Fibroblast of skin of back (primary cell): ENCODE measurements at places on chromosomes 1 and 21.

DNA sequence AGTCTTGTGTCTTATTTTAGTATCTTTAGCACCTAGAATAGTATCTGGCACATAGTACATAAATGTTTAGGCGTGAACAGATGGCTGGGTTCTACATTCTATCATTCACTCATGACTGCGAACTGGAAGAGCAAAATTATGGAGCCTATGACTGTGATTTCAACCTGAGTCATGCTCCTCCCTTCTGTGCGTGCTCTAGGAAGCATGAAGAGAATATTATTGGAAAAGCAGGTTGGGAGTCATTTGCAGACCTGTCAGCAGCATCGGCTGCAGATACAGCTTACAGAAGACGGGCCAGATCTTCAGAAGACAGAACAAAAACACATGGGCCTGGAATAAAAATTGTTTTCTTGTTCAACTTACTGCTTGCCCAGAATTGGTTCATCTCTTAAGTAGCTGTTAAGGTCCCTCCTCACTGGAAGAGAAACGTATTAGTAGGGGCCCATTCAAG lies 344.0 kb upstream of the USP24 start:
- peak; percentile 40 for DNase-seq

DNA sequence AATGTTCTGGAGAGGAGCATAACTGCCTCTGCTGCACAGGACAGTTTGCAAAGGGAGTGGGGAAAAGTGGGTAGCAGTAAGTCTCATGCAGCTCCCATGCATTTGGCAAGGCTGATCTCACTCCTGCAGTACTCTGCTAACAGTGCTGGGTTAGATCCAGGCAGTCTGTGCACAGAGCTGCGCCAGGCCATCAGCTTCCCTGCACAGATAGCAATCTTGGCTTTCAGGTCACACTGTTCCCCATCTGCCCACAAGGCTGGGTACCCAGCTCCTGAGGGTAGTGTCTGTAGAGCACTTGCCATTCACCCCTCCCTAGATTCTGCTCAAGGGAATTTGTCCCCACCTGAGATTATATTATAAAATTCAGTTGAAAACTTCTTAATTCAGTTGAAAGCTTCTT lies 72.1 kb downstream of the SH3BGR start:
- DNase-seq: no peak

- DNase-seq: no peak
These were observed 60.8 kb upstream of the EPS8L3 start for GRCh38 chr1:109824349-109825115.

- DNase-seq: peak; percentile 63
These were observed 23.8 kb downstream of the TSEN15 start for GRCh38 chr1:184075055-184076029.

- no peak for DNase-seq
These were observed 10.2 kb upstream of the CYP4X1 start for GRCh38 chr1:47013293-47013692.

DNA sequence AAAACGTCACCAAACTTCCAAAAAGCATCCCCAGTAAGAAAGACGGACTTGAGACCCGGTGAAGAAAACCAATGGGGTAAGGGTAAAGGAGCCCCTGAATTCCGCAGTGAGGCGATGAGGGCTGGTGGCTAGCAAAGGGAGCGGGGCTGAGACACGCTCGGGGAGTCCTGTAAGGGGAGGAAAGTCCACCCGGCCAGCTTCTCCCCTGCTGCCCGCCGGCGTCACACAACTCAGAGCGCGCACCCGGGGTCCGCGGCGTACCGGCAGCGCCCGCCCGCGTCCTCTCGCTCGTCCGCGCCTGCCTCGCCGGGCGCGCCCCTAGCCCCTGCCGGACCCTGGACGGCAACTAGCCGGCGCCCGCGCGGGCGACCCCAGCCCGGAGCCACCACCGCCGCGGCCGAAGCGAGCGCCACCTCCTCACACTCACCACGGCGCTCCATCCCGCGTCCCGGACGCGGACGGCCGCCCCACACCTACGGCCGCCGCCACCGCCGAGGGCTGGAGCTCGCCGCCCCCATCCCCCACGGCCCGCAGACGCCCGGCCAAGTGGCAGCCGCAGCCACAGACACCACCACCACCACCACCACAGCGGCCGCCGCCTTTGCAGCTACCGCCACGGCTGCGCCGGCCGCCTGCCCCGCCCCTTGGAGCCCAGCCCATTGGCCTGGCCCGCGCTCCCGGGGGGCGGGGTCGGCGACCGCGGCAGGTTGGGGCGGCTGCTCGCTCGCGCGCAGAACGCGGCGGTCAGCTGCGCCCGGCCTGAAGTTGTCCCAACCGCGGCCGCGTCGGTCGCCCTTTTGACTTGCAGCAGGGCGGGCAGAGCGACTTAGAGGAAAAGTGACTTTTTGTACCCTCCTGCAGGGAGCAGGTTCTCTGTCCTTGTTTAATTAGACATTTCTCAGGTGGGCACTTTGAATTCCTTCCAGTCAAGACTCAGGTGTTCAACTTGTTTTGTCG lies 10.0 kb upstream of the ARHGAP29 start:
- peak; percentile 57 for DNase-seq

DNA sequence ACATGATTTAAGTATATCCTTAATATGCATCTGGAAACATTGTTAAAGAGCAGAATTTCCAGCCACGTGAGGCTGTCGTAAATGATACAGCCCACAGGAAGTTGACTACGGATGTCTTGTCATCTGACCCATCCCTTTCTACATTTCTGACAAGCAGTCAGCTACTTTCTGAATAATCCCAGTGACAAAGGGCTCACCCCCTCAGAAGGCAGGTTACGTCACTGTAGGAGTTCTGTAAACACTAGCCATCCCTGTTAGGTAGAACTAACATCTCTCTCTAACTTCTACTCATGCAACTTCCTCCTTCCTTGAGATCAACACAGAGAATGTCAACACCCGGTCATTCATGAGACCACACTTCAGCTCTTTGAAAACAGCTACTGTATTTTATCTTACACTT lies 259.2 kb downstream of the GREM2 start:
- DNase-seq: peak; percentile 89

DNA sequence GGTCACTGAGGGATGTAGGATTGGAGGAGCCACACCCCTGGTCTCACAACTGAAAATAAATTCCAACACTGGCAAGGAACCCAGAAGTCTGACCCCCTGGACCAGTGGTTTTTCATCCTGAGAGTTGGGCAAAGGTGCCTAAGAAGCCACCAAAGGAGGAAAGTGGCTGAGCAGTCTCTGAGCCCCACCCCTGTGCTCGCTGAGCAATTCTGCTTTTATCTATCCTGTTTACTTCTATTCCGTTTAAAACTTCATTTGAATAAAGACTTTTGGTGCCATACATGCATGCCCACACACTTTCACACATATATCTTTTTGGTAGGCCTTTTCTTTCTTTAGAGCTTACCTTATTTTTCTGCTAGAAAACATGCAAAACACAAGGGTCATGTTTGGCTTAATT lies 13.9 kb upstream of the CD53 start:
- DNase-seq: no peak

GRCh38 chr1:178932552-178932906 lies 61.7 kb upstream of the ANGPTL1 start:
- DNase-seq: no peak

DNA sequence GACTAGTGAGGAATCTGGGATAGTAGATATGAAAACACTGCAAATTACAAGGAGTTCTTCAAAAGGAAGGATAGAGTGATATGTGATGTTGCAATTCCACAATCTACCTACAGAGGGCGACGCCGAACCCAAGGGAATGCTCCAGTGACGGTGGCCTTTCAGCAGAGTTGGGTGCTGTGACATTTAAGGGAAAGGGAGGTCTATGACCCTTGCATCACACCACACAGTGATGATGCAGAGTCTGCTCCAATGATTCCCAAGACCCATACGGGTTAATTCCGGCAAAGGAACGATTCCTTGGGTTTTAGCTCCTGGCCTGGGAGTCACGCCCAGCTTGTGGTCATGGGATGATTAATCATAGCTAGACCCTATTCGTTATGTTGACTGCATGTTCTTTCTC lies 123.0 kb upstream of the IGSF21 start:
- peak; percentile 5 for DNase-seq

- peak; percentile 74 for DNase-seq
These were observed 133.2 kb downstream of the KCNJ6 start for GRCh38 chr21:37783016-37783415.

GRCh38 chr1:223667484-223668182 lies 2.1 kb upstream of the CAPN8 start:
- DNase-seq: no peak

DNA sequence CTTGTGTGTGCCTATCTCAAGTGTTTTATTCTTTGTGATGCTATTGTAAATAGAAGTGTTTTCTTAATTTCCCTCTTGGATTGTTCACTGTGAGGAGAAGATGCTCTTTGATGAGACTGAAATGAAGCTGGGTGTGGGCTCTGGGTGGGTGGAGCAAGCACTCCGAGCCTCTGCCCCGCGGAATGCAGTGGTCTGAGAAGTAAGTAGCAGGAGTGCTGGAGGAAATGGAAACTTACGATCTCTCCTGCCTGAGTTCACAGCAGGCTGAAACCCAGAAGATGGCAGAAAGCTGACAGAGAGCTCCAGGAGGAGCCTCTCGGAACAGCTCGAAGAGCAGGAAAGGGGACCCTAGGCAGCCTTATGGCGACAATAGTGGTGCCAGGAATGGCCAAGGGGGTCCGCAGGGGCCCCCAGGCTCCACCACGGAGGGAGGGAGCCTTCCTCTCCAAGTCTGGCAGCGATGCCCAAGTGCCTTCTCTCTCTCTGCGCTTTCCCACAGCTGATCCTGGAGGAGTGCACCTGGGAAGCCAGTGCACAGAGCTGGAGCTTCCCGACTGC lies 126.8 kb upstream of the COL6A1 start:
- DNase-seq: peak; percentile 42

DNA sequence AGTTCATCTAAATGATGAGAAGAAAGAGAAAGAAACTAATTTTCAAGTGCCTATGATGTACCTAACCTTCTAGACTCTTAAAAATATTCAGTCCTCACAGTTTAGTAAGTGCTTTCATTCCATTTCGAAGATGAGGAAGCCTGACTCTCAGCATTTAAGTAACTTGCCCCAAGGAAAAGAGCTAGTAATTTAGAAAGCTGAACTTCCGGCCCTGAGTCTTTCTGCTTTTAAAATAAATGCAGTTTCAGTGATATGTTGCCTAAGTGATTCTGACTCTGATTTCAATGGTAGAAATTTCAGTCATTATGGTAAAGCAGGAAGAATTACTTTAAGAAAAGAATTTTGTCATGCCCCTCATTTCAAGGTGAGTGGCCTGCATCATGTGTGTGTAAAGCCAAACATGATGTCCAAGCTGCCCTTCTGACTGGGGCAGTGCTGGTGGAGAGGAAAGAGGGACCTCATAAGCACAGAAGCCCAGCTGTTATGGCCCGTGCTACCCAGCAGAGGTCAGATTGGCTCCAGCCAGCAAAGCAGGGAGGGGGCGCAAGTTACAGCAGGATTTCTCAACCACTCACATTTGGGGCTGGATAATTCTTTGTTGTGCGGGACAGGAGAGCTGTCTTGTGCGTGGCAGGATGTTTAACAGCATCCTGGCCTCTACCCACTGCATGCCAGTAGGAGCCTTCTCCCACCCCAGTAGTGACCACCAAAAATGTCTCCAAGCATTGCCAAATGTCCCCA lies 10.7 kb downstream of the ATP1A4 start:
- peak; percentile 24 for DNase-seq

- no peak for DNase-seq
These were observed 215.6 kb upstream of the B3GALT2 start for GRCh38 chr1:193402037-193402436.

DNA sequence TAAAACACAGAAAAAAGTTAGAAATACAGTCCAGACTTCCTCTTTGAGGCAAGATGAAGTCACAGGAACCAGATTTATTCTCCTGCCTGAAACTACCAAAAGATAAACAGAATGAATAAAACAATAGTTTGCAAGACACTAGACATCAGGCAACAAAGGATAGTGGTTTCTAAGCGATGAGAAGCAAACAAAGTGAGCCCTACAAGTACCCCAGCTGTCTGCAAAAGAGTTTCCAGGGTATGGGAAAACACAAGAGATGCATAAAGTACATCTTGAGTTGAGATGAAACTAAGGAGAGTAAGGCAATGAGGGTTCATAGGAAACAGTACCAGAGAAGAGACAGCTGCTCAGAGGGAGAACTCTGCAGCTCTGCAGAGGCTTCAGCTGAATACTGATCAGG lies 83.3 kb upstream of the COL24A1 start:
- DNase-seq: no peak

GRCh38 chr1:213273546-213273945 lies 222.5 kb downstream of the RPS6KC1 start:
- DNase-seq: peak; percentile 8

GRCh38 chr1:12566484-12567287 lies 51.3 kb downstream of the DHRS3 start:
- DNase-seq: no peak

GRCh38 chr1:115301438-115302020 lies 36.5 kb downstream of the NGF start:
- DNase-seq: no peak

- DNase-seq: no peak
These were observed 8.8 kb downstream of the HMGB4 start for GRCh38 chr1:33872683-33873082.

GRCh38 chr1:229209386-229209785 lies 61.5 kb upstream of the RAB4A start:
- DNase-seq: no peak

GRCh38 chr1:12487520-12487919 lies 130.5 kb downstream of the DHRS3 start:
- DNase-seq: no peak

GRCh38 chr1:204751480-204751879 lies 65.9 kb upstream of the LRRN2 start:
- DNase-seq: no peak

DNA sequence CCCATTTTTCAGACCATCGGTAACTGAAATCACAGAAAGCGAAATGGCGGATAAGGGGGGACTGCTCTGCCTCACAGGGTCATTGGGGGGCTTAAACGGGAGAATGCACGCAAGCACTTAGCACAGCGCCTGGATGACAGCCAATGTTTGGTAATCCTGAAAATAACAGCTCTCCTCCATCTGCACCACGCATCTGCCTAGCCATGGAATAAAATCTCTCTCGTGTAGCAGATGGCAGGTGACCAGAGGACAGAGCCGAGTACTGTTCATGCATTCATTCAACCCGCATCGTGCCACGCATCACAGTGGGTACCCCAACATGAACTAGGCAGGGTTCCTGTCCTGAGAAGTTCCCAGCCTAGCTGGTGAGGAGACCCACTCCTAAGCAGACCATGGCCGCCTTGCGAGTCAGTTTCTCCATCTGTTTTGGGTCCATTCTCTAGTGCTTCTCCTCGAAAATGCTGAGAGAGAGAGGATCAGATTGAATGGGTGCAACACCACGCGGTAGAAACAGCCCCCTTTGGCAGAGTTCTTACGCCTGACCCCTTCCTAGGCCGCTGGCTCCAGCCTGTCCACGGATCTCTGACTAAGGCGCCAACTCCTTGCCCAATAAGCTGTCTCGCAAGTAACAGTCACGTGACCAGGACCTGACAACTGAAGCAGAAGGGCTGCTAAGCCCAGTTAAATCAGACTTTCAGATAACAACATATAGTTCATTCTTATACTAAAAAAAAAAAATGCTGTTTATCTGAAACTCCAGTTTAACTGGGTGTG lies 7.3 kb downstream of the SLC1A7 start:
- DNase-seq: no peak

- no peak for DNase-seq
These were observed 32.8 kb upstream of the EPS15 start for GRCh38 chr1:51551848-51552296.
